ENCODE measurements at places on chromosomes 2 and 18. TPM values are rescaled to one million over a fixed set of nuclear protein-coding genes. Genes with fewer than 3 reads are reported as not detected.
A peak's percentile ranks its signal among the peaks of the same experiment; 100 is the strongest.

DNA sequence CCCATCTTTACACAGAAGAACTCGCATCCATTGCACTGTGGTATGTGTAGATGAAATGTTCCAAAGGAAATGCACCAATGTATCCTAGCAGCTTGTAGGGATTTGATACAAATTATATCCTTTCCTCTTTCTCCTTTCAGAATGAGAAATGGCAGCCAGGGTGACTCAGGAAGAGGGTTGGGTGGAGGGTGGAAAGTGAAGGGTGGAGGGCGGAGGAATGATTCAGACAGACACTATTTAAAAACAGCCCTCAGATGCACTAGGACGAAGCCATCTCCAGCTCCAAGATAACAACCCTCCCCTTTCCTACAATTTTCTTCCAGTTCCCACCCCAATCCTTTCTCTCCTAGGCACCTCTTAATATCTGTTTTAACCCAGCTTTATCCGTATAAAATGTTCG, 96.2 kb upstream of the STK39 start:
- DNase-seq = peak; percentile 71

DNA sequence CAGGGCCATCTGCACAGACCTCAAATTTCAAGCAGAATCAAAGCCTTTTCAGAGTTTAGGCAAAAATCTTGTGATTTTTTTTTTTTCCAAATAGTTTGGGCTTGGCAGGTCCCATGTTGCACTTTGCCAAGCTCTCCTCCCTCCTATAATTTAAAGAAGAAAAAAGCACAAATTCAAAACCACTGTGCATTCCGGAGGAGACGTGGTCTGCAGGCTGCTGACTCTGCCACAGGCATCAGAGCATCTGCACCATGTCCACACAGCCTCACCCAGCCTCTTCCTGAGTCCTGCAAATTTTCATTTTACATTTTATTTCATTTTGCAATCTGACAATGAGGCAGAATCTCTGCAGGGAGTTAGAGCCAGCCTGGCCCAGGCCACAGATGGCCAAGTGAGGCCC, 15.7 kb upstream of the GPC1 start:
- no peak for DNase-seq

DNA sequence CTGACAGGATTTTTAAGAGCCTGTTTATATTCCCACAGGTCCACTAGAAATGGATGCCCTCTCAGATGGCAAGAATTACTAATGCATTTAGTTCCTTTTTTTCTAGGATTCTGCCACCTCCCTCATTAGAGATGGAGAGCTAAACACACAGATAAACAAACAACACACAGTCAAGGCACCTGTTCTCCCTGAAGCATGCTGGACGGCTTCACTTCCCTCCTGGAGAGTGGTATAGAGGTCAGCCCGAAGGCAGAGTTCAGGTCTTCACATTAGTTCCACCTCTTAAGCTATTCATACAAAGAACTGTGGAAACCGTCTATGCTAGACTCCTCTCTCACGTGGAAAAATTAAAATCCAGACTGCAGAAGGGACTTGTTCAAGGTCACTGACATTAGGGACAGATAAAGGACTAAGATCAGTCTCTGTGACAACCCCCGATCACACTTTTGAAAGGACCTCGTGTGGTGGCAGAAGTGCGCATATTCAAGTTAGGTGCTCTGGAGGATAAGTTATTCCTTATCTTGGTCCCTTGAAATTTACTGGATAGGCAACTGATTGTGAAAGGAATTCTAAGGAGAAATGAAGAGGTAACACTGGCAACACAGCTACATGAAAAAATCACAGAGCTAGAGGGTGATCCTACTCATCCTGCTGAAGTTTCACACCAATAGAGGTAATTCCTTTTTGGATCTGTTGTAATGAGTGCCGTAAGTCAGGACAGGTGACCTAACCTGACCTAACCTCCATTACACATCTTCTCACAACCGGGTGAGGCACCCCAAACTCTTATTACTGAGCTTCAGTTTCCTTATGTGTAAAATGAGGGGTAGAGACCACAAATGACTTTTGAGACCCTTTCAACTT, 75.1 kb downstream of the SPRED2 start:
- DNase-seq = no peak

- no peak for DNase-seq
These were observed 13.0 kb downstream of the DTNA start for GRCh38 chr18:34723143-34723542.

GRCh38 chr2:44135771-44136170, 32.9 kb upstream of the PPM1B start:
- peak; percentile 47 for DNase-seq

GRCh38 chr2:17763641-17764333, 9.8 kb downstream of the GEN1 start:
- DNase-seq = no peak

- peak; percentile 26 for DNase-seq
These were observed 128.0 kb downstream of the OLA1 start for GRCh38 chr2:174120346-174120745.

DNA sequence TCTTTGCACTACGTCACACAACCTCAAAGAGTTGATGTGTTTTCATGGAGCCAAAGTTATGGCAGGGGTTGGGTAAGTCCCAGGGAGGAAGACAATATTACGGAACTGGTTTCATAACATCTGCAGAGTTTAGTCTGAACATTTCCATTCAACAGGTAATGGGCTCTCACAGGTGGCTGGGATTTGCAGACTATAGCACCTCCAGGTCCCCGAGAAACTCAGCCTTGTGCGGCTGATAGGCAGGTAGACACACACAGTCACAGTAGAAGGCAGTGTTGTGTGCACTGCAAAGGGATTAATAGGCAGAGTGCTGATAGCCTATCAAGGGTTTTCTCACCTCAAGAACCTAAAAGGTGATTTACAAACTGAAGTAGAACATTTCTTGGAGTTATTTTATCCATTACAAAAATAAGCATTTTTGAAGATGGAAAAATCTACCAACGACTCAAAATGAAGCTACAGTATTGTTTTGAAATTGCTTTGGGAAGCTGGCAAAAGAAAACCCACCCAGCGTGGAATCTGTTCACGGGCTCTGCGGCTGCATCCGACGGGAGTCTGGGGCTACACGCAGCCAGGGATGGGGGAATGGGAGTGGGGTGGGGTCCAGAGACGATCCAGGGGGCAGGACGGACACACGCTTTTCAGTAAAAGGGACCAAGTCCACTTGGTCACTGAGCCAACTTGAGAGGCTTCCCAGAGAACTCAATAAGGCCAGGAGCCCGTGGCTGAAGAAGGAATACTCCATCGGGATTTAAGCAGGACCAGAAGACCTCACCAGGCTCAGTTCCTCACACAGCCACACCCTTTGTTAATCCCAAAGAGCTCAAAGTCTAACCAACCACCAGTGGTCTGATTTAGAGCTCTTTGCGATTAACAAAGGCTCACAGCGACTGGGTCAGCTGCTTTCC, 82.9 kb downstream of the CHRNA1 start:
- peak; percentile 32 for DNase-seq

The PLGLB2 gene
- 0.50 TPM for total RNA-seq

GRCh38 chr18:75264926-75265597, 54.5 kb downstream of the TSHZ1 start:
- no peak for DNase-seq

GRCh38 chr2:162401871-162402270, 57.9 kb downstream of the GCA start:
- DNase-seq = no peak

The ATG4B gene
- total RNA-seq = 111 TPM

GRCh38 chr2:19355014-19355405, 3.4 kb downstream of the OSR1 start:
- DNase-seq = no peak

The TEX51 gene
- not detected for total RNA-seq

DNA sequence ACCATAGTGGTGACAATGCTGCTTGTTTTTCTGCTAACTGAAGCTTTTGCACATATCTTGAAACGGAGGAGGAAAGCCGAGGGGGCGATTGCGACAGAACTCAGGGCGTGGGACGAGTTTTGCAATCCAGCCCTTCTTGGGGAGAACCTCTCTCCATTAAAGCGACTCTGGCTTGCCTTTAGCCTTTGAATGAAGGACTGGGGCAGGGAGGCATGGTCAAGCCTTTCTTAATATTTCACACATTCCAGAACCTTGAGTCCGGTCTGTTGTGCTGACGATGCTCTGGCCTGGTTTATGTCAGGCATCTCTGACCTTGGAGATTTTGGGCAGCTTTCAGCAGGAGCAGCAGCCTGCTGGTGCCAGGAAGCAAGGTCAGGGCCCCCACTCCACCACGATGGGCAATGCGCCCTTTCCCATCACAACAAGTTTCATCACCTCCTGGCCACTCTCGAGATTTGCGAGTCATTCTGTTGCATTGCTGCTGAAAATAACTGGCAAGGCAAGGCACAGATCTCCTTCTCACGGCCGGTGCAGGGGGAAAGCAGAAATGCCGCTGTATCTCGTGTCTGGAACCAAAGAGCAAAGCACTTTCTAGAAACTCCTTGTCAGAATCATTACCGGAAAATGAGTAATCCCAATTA, 10.8 kb downstream of the EMILIN2 start:
- DNase-seq = peak; percentile 19

- no peak for DNase-seq
These were observed 15.0 kb upstream of the ACMSD start for GRCh38 chr2:134823431-134823830.

DNA sequence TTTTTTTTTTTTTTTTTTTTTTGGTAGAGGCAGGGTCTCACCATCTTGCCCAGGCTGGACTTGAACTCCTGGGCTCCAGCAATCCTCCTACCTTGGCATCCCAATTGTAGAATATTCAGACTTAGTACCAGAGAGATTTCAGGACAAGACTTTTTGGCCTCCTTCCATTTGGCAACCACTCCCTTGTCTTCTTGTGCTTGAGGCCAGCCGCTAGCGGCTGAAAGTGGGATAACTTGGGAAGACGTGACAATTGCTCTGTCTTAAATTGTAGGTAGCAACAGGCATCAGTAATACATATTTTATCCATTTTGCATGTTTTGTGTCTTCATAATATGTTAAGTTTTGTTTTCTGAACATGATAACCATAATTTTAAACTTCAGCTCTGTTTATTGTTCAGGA, 53.3 kb upstream of the TTN start:
- no peak for DNase-seq

DNA sequence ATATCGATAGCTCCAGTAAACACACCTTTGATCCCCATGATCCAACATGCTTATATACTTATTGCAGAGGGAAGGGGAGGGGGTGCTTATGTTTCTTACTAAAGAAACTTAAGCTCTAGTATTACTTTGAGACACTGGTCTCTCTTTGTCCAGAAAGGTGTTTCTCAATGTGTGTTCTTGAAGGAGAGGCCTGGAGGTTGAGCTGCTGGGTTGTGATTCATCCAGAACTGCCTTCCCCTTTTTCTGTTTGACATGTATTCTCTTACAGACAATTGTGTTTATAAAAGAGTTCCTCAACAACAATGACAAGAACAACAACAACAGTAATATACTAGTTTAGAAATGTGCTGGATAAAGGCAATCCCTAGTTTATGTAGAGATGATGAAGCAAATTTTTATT, 516.0 kb upstream of the FAM98A start:
- DNase-seq = no peak

DNA sequence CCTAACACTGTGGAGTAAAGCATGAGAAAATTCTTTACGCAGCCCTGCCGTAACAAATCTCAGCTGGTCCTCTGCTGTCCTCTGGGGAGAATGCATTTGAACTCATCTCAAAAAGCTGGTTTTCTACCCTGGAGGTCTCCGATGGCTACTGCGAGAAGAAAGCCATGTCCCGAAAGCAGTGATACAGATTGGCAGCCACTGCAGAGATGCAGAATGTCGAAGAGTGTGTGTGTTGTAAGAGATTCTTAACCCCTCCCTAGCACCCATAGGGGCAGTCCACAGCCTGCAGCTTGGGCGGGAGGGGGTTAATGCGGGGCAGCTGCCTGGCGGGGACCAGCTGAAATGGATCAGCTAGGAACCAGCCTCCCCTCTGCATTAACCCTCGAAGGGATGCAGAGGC, 235.9 kb downstream of the ZNF516 start:
- no peak for DNase-seq

DNA sequence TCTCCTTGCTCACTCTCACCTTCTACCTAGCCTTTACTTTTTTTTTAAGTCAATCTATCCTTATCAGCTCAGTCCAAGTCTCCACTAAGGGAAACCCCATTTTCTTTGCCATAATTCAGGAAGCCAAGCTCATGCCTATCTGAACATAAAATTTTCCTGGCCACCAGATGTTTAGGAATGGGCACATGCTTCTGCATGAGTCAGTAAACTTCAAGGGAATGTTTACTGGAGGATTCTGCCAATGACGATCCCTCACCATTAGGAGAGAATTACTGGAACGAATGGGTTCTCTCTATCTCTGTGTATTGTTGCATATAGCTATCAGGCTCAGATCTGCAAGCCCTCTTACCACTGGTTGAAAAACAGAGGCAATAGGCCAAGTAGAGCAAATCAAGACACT, 731.7 kb upstream of the ZNF804A start:
- DNase-seq = peak; percentile 17

The CAVIN2 gene
- total RNA-seq = 177 TPM

The RASGRP3 gene
- total RNA-seq = 30.6 TPM

GRCh38 chr2:23379220-23379695, 5.7 kb upstream of the KLHL29 start:
- no peak for DNase-seq

The KLF7 gene
- 13.7 TPM for total RNA-seq

The PLCL1 gene
- not detected for total RNA-seq

The EPC2 gene
- 15.5 TPM for total RNA-seq

DNA sequence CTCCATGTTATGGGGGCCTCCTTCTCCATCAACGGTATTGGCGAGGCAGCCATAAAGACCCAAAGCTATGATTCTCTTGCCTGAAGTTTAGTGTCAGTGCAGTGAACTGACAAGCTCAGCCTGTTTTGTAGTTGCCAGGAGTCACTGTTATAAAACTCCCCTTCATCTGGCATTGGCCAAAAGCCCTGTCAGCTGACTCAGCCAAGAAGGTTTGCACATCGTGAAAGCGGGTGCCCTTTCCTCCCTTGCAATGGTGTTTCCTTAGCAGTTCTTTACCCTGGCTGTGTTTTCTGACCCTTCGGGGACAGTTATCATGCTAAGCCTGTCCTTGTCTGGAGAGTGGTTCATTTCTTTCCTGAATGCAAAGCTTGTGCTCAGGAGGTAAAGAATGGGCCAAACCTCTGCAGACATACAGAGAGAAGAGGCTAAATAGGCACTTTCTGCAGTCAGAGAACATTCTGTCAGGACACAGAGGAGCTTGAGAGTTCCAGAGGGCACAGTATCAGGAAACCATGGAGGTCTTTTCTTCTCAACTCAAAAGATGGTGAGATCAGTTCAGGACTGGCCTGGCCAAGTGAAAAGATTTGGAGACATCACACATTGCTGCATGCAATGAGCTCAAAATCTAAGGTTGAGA, 414.2 kb downstream of the ZNF521 start:
- DNase-seq = no peak

The CENPA gene
- 35.8 TPM for total RNA-seq

The DLGAP1 gene
- not detected for total RNA-seq

The RGPD3 gene
- total RNA-seq = 0.21 TPM

The KIF5C gene
- total RNA-seq = 14.6 TPM

DNA sequence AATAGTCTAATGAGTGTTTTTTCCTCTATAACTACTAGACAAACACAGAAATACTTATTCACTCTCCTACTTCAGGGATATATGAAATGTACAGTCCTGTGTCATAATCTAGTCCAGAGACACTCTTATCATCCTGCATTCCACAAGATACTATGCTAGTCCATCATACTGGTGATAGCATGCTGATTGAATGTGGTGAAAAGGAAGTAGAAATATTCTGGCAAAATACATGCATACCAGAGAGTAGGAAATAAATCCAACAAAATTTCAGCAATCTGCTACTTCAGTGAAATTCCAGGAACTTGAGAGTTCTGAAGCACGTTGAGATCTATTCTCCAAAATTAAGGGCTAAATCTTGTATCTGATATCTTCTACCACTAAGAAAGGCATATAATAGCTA, 353.9 kb downstream of the PID1 start:
- DNase-seq = peak; percentile 54

The CFAP65 gene
- total RNA-seq = 0.26 TPM
